ENCODE measurements at places on chromosomes 6 and 20. TPM values are rescaled to one million over a fixed set of nuclear protein-coding genes. Genes with fewer than 3 reads are reported as not detected.

- no peaks in the 10 kb centered on the region for H3K36me3 ChIP-seq
- DNase-seq, result no peak
- H3K4me1 ChIP-seq, result no peaks in the 10 kb centered on the region
- H3K4me3 ChIP-seq, result no peak overlapping the region
- no peaks in the 10 kb centered on the region for H3K27me3 ChIP-seq
These were observed 52.0 kb downstream of the BFSP1 start for GRCh38 chr20:17479063-17479657.

- no peaks in the 10 kb centered on the region for H3K4me1 ChIP-seq
These were observed 1.3 kb upstream of the LRFN2 start for GRCh38 chr6:40588480-40588879.

- H3K36me3 ChIP-seq, result no peaks in the 10 kb centered on the region
- H3K27me3 ChIP-seq, result peaks cover 2% of the 10 kb centered on the region
- H3K4me3 ChIP-seq, result no peak overlapping the region
- no peaks in the 10 kb centered on the region for H3K4me1 ChIP-seq
- DNase-seq, result peak; percentile 40
These were observed 205.2 kb downstream of the BMP7 start for GRCh38 chr20:57061051-57061900.

- no peaks in the 10 kb centered on the region for H3K27me3 ChIP-seq
- peak within 1 kb of the TSS; percentile 63 for H3K4me3 ChIP-seq
- peak; percentile 74 for DNase-seq
- H3K4me1 ChIP-seq, result peaks cover 24% of the 10 kb centered on the region
- peak within 1 kb of the TSS; percentile 82 for H3K27ac ChIP-seq
- no peaks in the 10 kb centered on the region for H3K36me3 ChIP-seq
These were observed at the start of gene FLRT3 for GRCh38 chr20:14337400-14338171. Gene FLRT3 (minus strand): TSS chr20:14337612. CDS start chr20:14327506, 10,106 bp downstream.

DNA sequence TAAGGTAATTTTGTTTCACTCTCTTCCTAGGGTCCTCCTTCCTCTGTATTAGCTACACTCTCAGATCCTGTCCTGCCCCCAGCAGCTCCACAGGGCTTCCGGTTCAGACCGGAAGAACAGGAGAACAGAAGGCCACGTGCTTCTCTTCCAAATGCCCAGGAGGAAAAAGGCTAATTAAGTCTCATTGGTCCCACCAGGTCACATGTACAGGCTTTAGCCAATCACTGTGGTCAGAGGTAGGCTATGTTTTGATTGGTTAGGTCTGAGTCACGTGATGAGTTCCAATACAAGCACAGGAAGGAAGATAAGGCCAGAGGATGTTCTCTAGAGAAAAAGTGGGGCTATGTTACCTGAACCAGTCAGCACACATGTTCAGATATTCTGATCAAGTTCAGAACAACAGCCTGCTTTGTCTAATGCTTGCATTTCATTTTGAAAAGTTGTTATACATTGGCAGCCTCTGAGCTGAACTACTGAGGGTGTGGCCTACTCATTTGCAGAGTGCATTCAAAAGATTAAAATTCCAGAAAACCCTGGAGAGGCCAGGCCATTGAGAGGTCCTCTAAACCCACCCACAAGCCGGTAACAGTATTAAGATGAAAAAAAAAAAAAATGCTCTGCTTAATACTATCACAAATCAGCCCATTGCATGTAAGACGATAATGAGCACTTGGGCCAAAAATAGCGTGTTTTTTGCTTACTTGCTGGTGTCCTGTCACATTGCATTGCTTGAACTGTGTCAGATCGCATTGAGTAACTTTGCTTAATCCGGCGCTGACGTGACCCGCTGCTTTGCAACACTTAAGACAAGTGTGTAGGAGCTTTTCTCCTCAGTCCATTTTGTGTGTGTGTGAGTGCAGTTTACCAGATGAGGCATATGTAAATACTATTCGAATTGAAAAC, 170.3 kb downstream of the TSHZ2 start:
- no peak overlapping the region for H3K27ac ChIP-seq
- no peak overlapping the region for H3K4me3 ChIP-seq
- no peak for DNase-seq
- no peaks in the 10 kb centered on the region for H3K36me3 ChIP-seq
- H3K4me1 ChIP-seq, result no peaks in the 10 kb centered on the region

- no peak for DNase-seq
- H3K4me3 ChIP-seq, result no peak overlapping the region
- H3K4me1 ChIP-seq, result peaks cover 2% of the 10 kb centered on the region
- peaks cover 13% of the 10 kb centered on the region for H3K36me3 ChIP-seq
These were observed 6.8 kb downstream of the SCAND1 start for GRCh38 chr20:35947489-35947888.

DNA sequence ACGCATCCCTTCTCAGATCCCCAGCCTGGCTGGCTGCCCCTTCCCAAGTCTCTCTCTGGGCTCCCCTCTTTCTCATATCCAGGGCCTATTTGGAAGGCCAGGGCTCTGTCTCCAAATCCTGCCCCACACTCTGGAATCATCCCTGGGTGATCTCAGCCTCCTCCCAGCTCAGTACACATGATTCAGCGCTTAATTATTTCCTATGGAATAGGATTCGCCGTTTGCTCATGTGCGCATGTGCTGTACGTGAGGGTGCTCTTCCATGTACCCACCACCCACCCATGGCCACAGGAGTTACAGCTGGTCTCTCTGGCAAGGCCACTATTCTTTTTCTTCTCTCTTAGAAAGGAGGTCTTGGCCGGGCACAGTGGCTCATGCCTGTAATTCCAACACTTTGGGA, 81.7 kb upstream of the FOXP4 start:
- H3K27me3 ChIP-seq, result no peaks in the 10 kb centered on the region
- no peak for DNase-seq
- H3K4me3 ChIP-seq, result no peak overlapping the region

GRCh38 chr6:163352011-163352685, 62.4 kb upstream of the QKI start:
- no peaks in the 10 kb centered on the region for H3K4me1 ChIP-seq
- DNase-seq, result no peak
- no peaks in the 10 kb centered on the region for H3K36me3 ChIP-seq
- no peak overlapping the region for H3K4me3 ChIP-seq

GRCh38 chr6:120496661-120497060, 837.6 kb downstream of the TBC1D32 start:
- H3K4me3 ChIP-seq, result no peak overlapping the region
- H3K27ac ChIP-seq, result no peak overlapping the region
- H3K4me1 ChIP-seq, result no peaks in the 10 kb centered on the region
- H3K36me3 ChIP-seq, result no peaks in the 10 kb centered on the region
- no peaks in the 10 kb centered on the region for H3K27me3 ChIP-seq
- no peak for DNase-seq

- DNase-seq, result no peak
- H3K36me3 ChIP-seq, result no peaks in the 10 kb centered on the region
These were observed 4.6 kb upstream of the ADAM33 start for GRCh38 chr20:3686421-3686820.

- no peak for DNase-seq
These were observed 24.4 kb downstream of the TBC1D20 start for GRCh38 chr20:437787-438486.

GRCh38 chr6:45857827-45858226, 157.8 kb downstream of the CLIC5 start:
- no peak overlapping the region for H3K27ac ChIP-seq
- peaks cover 6% of the 10 kb centered on the region for H3K27me3 ChIP-seq
- no peak overlapping the region for H3K4me3 ChIP-seq
- no peak for DNase-seq

- H3K27me3 ChIP-seq, result no peaks in the 10 kb centered on the region
- peaks cover 3% of the 10 kb centered on the region for H3K36me3 ChIP-seq
- H3K4me3 ChIP-seq, result no peak overlapping the region
- peaks cover 4% of the 10 kb centered on the region for H3K4me1 ChIP-seq
- no peak for DNase-seq
- no peak overlapping the region for H3K27ac ChIP-seq
These were observed 4.6 kb downstream of the GPLD1 start for GRCh38 chr6:24484657-24485323.

DNA sequence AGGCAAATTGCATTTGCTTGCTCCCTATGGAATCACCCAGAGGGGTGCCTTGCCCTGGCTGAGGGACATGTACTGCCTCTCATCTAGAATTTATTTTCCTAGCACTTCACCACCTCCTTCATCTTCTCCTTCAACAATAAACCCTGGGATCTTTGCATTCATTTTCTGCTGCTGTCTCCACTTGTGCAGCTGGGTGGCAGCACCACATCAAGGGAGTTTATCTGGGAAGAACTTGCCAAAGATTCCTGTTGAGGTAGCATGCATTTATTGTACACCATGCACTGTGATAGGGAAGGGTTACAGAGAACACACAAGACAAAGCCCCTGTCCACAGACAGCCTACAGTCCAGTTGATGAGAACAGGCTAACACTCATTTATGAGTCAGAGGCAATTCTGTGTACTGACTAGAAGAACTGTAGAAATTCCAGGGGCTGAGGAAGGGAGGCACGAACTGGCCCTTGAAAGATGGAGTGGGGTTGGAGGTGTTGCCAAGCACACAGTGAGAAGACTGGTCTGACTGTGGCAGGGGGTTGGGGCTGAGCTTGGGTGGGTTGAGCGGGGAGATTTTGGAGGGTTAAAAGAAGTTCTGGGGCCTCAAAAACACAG, 17.5 kb downstream of the C20orf173 start:
- peaks cover 17% of the 10 kb centered on the region for H3K36me3 ChIP-seq
- no peaks in the 10 kb centered on the region for H3K27me3 ChIP-seq
- no peaks in the 10 kb centered on the region for H3K4me1 ChIP-seq
- no peak overlapping the region for H3K4me3 ChIP-seq
- no peak for DNase-seq

- DNase-seq, result no peak
- no peaks in the 10 kb centered on the region for H3K27me3 ChIP-seq
- H3K27ac ChIP-seq, result no peak overlapping the region
- H3K36me3 ChIP-seq, result no peaks in the 10 kb centered on the region
- H3K4me1 ChIP-seq, result peaks cover 8% of the 10 kb centered on the region
- no peak overlapping the region for H3K4me3 ChIP-seq
These were observed 17.6 kb upstream of the NT5DC1 start for GRCh38 chr6:116083052-116083451.

DNA sequence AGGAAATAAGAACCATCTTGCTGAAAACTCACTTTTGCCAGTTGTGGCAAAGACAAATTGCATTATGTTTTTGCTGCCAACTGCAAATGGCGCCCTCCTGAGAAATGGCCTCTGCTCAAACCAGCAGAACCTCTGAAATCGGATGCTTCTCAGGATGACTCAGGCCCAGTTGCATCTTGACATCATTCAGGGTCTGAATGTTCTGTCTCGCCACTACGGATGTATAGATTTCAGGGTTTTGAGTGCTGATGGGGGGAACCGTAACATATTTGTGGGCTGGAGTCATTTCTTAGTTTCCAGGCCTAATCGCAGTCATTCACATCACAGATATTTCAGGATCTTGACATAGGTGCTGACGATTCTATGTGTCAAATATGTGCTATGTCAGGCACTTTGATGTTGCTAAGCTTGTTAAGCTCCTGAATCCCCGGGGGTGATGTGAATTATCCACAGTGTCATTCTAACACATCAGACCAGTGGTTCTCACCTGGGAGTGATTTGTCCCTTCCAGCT, 207.1 kb downstream of the NFATC2 start:
- DNase-seq, result no peak
- no peak overlapping the region for H3K27ac ChIP-seq
- no peaks in the 10 kb centered on the region for H3K4me1 ChIP-seq
- H3K27me3 ChIP-seq, result no peaks in the 10 kb centered on the region
- no peaks in the 10 kb centered on the region for H3K36me3 ChIP-seq

- H3K27me3 ChIP-seq, result no peaks in the 10 kb centered on the region
- no peaks in the 10 kb centered on the region for H3K4me1 ChIP-seq
- no peak overlapping the region for H3K4me3 ChIP-seq
These were observed 134.6 kb downstream of the GRM4 start for GRCh38 chr6:34011264-34011663.

DNA sequence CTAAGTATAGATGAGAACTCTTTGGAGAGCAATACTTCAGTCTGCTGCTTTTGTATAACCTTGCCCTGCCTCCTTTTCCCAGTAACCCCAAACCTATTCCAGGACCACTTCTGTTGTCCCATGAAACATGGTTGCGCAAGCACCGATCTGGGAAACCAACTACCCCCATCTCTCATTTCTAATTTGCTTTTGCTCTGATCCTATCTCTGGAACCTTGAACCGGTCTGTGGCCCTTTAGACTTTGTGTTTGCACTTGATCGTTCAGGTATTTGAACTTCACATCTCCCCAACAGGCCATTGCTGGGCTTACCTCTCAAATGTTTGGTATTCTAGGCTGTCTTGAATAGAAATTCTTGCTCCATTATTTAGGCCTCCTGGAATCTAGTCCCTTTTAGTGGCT, 25.0 kb downstream of the L3MBTL3 start:
- no peak overlapping the region for H3K27ac ChIP-seq
- H3K36me3 ChIP-seq, result no peaks in the 10 kb centered on the region
- H3K4me3 ChIP-seq, result no peak overlapping the region
- no peaks in the 10 kb centered on the region for H3K4me1 ChIP-seq
- no peaks in the 10 kb centered on the region for H3K27me3 ChIP-seq
- peak; percentile 36 for DNase-seq

- no peaks in the 10 kb centered on the region for H3K27me3 ChIP-seq
- DNase-seq, result no peak
- no peak overlapping the region for H3K4me3 ChIP-seq
These were observed 17.7 kb downstream of the RAB22A start for GRCh38 chr20:58327211-58327610.

DNA sequence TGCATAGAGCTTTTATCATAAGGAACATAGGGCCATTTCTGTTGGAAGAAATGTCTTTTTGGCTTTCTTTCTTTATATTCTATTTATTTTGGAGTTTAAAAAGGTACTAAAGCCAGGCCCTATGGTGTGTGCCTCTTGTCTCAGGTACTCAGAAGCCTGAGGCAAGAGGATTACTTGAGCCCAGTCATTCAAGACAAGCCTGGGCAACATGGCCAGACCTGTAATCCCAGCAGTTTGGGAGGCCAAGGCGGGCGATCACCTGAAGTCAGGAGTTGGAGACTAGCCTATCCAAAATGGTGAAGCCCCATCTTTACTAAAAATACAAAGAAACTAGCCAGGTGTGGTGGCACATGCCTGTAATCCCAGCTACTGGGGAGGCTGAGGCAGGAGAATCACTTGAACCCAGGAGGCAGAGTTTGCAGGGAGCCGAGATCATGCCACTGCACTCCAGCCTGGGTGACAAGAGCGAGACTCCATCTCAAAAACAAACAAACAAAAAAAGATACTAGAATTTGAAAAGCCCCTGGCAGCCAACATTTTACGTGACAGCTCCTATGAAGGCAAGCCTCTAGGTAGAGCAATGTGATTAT, 80.0 kb downstream of the CBFA2T2 start:
- no peaks in the 10 kb centered on the region for H3K27me3 ChIP-seq
- no peak overlapping the region for H3K27ac ChIP-seq
- H3K36me3 ChIP-seq, result no peaks in the 10 kb centered on the region
- peaks cover 15% of the 10 kb centered on the region for H3K4me1 ChIP-seq

- peak overlapping the region; percentile 12 for H3K27ac ChIP-seq
- peak; percentile 79 for DNase-seq
- no peaks in the 10 kb centered on the region for H3K27me3 ChIP-seq
- peaks cover 2% of the 10 kb centered on the region for H3K4me1 ChIP-seq
These were observed 21.3 kb downstream of the TNXB start for GRCh38 chr6:32087574-32088486.

SLC35F1 gene
- polyA plus RNA-seq, result 0.01 TPM

ZNF217 gene
- 7.6 TPM for polyA plus RNA-seq

KIF25 gene
- polyA plus RNA-seq, result 0.05 TPM

TBX18 gene
- 0.10 TPM for polyA plus RNA-seq

POM121L2 gene
- not detected for polyA plus RNA-seq

PRND gene
- polyA plus RNA-seq, result not detected

DPPA5 gene
- not detected for polyA plus RNA-seq

FAM83B gene
- 0.13 TPM for polyA plus RNA-seq

C20orf96 gene
- 0.70 TPM for polyA plus RNA-seq

CD93 gene
- polyA plus RNA-seq, result 1.5 TPM

RBBP8NL gene
- not detected for polyA plus RNA-seq

TMEM151B gene
- polyA plus RNA-seq, result not detected

TRIM15 gene
- 2.8 TPM for polyA plus RNA-seq

ERVFRD-1 gene
- polyA plus RNA-seq, result 0.07 TPM

TMEM239 gene
- not detected for polyA plus RNA-seq

TMEM200A gene
- polyA plus RNA-seq, result 0.10 TPM

PGC gene
- polyA plus RNA-seq, result 0.18 TPM

Measured in liver (tissue), 10 donors.